Natural killer cell treated with Interleukin-12 subunit alpha and Interleukin-12 subunit beta and Interleukin-15 and Interleukin-18, amount 100 ng/mL, for 72 hours (primary cell): ENCODE measurements at places on chromosomes 2 and 18. TPM values are rescaled to one million over a fixed set of nuclear protein-coding genes. Genes with fewer than 3 reads are reported as not detected.

- no peaks in the 10 kb centered on the region for H3K4me1 ChIP-seq
- no peak overlapping the region for H3K27ac ChIP-seq
- peaks cover 6% of the 10 kb centered on the region for H3K36me3 ChIP-seq
- DNase-seq = no peak
- no peaks in the 10 kb centered on the region for H3K27me3 ChIP-seq
- no peak overlapping the region for H3K4me3 ChIP-seq
These were observed 99.4 kb upstream of the ZNF804A start for GRCh38 chr2:184498936-184499335.

Gene TNFRSF11A
- total RNA-seq = 5.9 TPM

Gene LIMS3
- total RNA-seq = 1.0 TPM

DNA sequence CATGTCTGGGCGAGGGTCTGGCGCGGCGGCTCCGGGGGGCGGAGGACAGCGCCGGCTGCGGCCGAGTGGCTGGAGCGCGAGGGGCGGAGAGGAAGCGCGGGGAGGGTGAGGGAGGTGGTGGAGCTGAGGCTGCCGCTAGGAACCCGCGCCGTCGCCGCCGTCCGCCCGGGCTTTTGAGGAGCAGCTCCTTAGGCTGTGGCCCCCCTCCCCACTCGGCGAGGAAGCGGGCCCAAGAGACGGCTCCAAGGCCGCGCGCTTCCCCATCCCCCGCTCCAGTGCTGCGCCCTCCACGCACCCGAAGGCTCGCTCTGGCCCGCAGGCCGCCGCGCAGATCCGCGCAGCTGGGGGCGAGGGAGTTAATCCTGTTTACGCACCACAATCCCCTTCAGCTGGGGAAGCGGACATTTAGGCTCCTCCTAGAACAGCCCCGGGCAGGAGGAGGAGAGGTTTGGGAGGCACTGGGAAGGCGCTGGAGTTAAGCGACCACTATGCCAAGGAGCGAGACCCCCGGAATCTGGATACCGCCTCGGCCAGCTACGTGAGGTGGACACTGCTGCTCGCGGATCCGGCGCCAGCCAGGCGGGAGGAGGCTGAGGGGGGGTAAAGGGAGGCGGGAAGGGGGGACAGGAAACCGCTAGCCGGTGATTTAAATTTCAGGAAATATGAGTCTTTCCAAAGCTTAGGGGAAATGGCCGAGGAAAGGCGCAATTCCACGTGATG is at the start of gene CNRIP1:
TSS of gene CNRIP1 (minus strand) at position 552 of the 720 bp plus-strand sequence. CDS start at position 3, 549 bp downstream.
- peaks cover 14% of the 10 kb centered on the region for H3K4me1 ChIP-seq
- peak within 1 kb of the TSS; percentile 73 for H3K4me3 ChIP-seq
- no peak for DNase-seq
- H3K27me3 ChIP-seq = peaks cover 25% of the 10 kb centered on the region
- H3K36me3 ChIP-seq = no peaks in the 10 kb centered on the region

DNA sequence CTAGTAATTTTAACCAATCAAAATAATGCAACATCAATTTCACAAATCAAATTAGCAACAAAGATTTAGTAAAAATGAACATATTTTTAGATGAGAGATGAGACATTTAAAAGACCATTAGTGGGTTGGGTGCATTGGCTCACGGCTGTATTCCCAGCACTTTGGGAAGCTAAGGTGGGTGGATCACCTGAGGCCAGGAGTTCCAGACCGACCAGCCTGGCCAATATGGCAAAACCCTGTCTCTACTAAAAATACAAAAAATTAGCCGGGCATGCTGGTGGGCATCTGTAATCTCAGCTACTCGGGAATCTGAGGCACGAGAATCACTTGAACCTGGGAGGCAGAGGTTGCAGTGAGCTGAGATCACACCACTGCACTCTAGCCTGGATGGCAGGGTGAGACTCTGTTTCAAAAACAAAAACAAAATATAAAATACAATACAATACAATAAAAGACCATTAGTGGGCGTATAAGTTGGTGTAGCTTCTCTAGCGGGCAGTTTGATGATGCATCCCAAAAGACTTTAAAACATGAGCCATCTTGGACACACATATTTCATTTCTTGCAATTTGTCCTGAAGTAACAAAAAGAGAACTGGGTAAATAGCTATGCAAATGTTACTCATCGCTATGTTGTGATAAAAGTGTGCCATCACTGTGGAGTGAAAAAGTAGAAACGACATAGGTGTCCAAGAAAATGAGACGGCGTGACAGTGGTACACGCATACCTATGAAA is 101.8 kb downstream of the COL6A3 start:
- H3K4me3 ChIP-seq = no peak overlapping the region
- peaks cover 25% of the 10 kb centered on the region for H3K27me3 ChIP-seq
- no peaks in the 10 kb centered on the region for H3K4me1 ChIP-seq
- H3K27ac ChIP-seq = no peak overlapping the region
- DNase-seq = no peak

- H3K4me3 ChIP-seq = peak overlapping the region; percentile 100
- H3K27ac ChIP-seq = peak overlapping the region; percentile 100
- no peaks in the 10 kb centered on the region for H3K27me3 ChIP-seq
- H3K4me1 ChIP-seq = peaks cover 64% of the 10 kb centered on the region
- peaks cover 59% of the 10 kb centered on the region for H3K36me3 ChIP-seq
- peak; percentile 74 for DNase-seq
These were observed 910 bp downstream of the SRSF7 start for GRCh38 chr2:38750011-38750890.
